Activated naive CD4-positive, alpha-beta T cell treated with anti-CD3 and anti-CD28 coated beads, Interleukin-2, amount 50 U/mL, for 72 hours (primary cell): ENCODE measurements at places on chromosomes 6 and 20. TPM values are rescaled to one million over a fixed set of nuclear protein-coding genes. Genes with fewer than 3 reads are reported as not detected.

PI3 gene
- not detected for total RNA-seq

PRDM13 gene
- not detected for total RNA-seq

MAP3K5 gene
- 8.7 TPM for total RNA-seq

TRAPPC3L gene
- total RNA-seq = not detected

FRK gene
- total RNA-seq = 0.12 TPM

THBD gene
- total RNA-seq = not detected

PTPRA gene
- 37.8 TPM for total RNA-seq
